NCI-H1694 (cell line): ENCODE measurements at places on chromosomes 16 and 17.

- no peak for DNase-seq
Observed at GRCh38 chr16:2079991-2080390, 32.2 kb downstream of the TSC2 start.

DNA sequence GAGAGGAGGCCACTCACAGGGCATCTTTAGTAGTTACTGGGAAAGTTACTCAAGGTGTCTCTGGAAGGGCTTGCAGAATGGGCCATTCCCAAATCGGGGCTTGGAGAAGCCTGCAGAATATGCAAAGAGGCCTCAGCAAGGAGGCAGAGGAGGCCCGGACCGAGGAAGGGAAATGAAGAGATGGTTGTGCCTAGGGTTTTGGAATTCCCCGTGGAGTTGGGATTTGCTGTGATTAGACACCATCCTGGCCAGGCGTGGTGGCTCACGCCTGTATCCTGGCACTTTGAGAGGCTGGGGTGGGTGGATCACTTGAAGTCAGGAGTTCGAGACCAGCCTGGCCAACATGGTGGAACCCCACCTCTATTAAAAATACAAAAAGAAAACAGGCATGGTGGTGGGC is 193.0 kb downstream of the IRF8 start:
- DNase-seq: no peak

DNA sequence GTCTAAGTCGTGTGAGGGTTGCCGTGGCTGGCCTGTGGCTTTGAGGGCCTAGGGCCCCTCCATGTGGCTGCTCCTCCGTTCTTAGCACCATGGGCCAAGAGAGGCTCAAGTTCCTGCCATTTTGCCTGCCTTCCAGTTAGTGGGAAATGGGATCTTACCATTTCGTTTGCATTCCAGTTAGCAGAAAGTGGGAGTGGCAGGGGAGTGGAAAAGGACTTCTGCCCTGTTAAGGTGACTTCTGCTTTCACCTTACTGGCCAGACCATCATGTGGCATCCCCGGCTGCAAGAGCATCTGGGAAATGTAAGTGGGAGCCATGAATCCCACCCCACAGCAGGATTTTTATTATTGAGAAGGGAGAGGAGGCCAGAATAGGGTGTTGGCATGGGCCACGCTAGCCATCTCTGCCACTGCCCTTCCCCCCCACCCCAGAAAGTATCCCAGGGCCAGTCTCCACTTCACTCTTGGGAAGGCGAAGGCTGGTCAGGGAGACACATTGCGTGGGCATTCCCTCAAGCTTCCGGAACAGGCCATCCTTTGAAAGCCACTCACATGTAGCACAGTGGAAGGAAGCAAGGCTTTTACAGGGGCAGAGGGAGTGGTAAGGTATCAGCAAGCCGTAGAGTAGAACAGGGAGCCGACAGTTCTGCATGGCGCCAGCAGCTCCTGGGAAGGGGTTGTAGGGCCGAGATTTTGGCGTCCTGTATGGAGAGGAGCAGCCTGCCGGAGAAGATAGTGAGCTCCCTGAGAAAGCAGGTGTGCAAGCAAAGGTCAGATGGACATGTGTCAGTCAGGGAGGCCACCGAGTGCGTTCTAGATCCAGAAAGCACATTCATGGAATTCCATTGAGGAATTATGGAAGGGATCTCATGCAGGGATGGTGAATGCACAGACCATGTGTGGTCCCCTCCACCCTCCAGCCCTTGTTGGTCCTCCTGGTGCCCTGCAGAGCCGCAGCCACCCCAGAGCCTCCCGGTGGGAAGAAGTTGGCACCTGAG is 33.4 kb downstream of the CMIP start:
- no peak for DNase-seq

DNA sequence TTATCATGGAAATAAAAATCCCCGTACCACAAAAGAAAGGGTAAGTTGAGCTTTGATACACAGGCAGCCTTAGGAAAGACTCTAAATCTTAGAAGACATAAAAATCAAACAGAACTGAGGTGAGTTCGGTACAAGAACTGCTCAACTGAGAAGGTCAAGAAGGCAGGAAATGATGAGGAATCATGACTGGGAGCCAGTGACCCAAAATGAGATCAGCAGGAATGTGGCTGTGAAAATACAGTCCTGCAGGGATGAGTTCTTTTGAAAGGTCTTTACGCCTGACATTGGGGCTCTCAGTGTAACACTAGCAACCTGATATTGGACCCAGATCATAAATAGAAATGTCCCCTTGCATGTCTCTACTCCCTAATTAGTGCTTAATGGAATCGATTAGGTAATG is 56.3 kb upstream of the CDH11 start:
- DNase-seq: no peak

GRCh38 chr17:45311760-45312476 is 4.9 kb downstream of the MAP3K14 start:
- DNase-seq: no peak
